ENCODE measurements at places on chromosomes 1 and 21.

- peak; percentile 20 for DNase-seq
These were observed 17.2 kb upstream of the FOXO6 start for GRCh38 chr1:41343790-41344699.

- no peak for DNase-seq
These were observed 19.4 kb downstream of the RSPH1 start for GRCh38 chr21:42476388-42477331.

DNA sequence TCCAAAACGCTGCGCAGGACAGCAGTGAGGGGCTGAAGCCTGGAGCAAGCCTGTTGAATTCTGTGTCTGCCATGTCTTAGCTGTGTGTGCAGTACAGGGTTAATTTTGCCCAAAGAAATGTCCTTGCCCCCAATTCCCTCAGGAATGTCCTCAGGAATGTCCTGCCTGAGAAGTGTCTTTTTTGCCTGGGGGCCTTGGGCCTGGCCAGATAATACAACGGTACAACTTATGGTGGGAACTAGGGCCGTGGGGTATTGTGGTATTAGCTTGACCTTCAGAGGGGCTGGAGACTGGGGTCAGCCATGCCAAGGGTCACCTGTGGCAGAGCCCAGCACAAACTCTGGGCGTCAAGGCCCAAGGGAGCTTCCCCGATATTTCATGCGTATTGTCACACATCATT is 107.7 kb downstream of the AJAP1 start:
- DNase-seq, result no peak

GRCh38 chr1:234213658-234214128 is 159.6 kb upstream of the COA6 start:
- DNase-seq, result no peak

- no peak for DNase-seq
These were observed 113.2 kb downstream of the TRABD2B start for GRCh38 chr1:47883963-47884362.

- DNase-seq, result no peak
These were observed 272.2 kb downstream of the VAV3 start for GRCh38 chr1:107692580-107693345.

DNA sequence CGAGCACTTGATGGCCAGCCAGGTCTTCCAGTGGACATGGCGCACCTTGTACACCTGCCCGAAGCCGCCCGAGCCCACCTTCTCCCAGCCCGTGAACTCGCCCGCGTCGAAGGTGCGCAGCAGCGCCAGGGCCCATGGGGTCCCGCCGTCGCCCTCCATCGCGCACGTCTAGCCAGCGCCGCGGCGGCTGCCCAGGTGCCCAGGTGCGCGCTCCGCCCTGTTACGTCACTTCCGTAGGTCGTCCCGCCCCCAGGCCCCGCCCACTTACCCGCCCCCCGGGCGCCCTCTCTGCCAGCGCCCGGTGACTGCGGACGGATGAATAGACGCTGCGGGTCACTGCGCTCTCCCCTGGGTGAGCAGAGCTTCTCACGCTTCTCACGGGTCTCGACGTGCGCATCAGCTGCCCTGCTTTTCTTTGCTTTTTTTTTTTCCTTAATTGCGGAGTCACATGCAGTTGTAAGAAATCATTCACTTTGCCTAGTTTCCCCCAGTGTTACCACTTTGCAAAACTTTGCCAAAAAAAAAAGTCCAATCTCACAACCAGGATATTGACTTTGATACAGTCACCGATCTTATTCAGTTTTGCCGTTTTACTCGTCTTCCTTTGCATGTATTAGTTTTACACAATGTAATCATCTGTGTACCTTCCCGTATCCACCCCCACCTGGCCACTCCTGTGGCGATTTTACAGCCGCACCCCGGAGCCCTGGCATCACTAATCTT is at the start of gene RIPK4:
Gene RIPK4 (minus strand): TSS at position 170 of the 723 bp plus-strand sequence. CDS start 11 bp downstream, at position 159.
- peak; percentile 52 for DNase-seq

DNA sequence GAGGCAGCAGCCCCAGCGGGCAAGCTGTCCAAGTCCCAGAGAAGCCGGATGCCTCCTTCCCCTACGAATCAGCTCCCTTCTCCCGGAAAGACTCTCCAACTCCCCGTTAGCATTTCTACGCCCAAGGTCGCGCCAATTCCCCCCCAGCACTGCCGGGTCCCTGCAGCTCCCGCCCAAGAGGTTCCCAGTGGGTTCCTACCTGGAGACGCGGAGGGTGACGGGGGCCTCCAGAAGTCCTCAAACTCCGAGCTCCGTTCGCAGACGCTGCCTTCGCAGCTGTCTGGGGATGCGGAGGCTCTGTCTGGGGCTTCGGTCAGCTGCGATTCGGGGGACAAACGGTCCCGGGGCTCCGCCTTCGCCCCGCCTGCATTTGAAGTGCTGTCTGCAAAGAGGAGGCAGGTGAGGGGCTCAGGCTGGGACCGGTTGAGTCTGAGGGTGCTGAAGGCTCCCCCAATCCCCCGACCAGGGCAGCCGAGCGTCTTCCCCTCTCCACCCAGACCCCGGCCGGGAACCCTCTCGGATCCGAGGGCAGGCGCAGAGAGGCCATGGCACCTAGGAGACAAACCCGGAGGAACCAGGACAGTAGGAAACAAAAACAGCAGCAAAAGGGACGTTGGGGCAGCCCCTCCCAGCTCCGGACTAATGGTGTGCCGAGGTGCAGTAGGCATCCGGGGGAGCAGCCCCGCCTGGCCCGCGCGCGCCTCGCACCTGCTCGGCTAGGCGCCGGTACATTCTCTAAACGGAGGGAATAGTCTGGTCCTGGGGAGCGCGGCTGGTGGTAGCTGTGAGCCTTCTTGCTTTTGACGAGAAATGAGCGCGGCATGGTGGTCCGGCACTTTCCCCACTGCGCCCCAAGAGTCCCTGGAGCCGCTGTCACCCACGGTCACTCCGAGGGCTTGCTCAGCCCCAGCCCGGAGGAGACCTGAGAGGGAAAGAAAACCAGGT is 3.8 kb downstream of the GFI1 start:
- DNase-seq, result peak; percentile 42

GRCh38 chr1:32907435-32907834 is 6.2 kb upstream of the TMEM54 start:
- no peak for DNase-seq

DNA sequence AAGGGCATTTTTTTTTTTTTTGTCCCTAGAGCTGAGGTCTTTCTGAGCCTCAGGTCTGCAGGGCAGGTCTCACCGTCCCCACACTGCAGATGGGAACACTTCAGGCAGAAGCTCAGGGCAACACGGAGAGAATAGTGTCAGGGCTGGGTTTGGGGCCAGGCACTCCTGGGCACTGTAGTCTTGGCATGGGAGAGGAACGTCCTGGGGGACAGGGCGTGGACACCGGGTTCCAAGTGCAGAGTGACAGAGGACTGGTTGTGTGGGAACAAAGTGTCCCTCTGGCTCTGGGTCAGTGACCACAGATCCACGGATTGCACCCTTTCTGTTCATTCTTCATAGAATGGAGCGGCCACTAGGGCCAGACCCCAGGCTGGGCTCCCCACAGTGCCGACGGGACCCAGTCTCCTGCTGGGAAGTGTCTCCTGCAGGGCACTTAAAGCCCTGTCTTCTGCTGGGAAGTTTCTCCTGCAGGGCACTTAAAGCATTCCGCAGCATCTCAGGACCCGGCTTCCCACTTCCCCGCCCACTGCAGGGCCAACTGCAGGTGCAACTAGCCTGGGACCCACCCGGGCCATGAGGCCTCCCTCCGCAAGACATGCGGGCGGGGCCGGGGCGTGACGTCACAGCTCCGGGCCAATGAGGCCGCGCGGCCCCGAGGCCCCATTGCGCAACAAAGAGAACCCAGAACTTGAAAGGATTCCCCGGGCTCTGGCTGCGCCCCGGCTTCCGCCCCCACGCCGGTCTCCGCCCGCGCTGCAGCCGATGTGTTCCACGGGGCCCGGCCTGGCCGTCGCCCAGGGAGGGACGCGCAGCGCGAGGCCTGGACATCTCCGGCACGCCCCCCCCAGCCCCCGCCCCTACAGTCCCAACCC is 1.2 kb downstream of the GPR153 start:
- DNase-seq, result peak; percentile 59

DNA sequence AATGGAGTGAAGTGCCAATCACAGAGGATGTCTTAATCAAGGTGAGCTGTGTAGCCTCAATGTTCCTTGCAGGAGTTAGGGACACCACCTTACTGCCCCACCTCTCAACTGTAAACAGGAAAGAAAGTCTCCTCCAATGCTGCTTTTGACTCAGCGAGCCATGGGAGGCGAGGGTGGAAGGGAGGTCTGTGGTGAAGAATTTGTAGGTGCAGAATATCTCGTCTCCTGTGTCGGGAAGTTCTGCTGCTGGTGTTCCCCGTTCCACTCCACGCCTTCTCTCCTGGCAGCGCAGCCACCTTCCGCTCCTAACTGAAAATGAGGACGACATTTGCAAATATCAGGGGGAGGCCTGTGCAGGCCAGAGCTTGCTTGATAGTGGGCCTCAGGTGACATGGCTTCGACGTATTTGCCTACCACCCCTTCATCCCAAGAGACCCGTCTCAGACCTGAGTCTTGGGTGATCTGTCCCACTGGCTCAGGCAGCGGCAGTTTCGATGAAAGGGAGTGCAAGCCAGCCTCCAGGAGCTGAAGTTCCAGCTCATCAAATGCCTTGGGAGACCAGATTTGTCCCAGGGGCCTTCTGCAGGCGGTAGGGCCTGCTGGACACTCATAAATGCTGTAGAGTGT is 368.3 kb upstream of the C1orf174 start:
- no peak for DNase-seq

DNA sequence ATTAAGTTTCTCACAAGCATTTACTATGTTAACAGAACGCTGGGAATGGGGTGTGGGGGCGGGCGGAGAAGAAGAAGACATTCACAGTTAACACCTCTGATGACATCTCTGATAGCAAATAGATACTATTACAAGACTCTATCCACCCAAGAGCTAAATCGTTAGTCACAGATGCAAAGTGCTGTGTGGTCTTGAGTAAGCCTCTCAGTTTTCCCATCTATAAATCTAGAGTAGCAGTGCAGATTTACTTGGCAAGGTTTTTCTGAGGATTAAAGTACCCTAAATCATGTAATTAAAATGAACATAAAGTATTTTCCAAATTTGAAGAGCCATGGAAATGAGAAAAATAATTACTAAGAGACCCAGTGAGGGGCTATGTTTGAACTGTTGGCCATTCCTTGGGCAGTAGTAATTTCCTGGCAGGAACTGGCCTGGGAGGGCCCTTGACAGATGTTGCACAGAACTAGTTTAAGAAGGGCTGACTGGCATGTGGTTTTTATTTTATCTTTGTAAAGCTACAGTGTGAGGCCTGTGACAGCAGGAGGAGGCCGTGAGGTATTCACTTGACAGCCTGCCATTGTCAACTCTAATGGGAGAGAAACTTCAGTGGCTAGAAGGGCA is 58.7 kb upstream of the APOBEC4 start:
- no peak for DNase-seq

- no peak for DNase-seq
These were observed 55.4 kb downstream of the MATN1 start for GRCh38 chr1:30668024-30668423.

DNA sequence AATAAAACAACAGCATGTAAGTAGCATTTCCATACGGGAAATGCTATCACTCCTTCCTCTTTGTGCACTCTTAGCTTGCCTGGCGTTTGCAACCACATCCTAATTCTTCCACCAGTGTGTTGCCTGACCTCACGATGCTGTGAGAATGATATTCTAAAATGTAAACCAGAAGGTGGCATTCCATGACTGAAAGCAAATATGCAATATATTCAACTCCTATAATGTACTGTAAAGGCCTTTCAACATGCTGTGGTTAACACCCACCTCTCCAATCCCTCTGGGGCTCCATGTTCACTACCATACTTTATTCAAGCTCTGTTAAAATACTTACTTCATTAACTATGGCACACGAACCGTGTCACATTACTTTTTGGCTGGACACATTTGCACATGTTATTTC is 420.6 kb upstream of the DEPDC1 start:
- no peak for DNase-seq
